Naive thymus-derived CD8-positive, alpha-beta T cell (primary cell): ENCODE measurements at places on chromosomes 5 and 9.

GRCh38 chr9:36742264-36742663, 169.6 kb downstream of the MELK start:
- DNase-seq: no peak

DNA sequence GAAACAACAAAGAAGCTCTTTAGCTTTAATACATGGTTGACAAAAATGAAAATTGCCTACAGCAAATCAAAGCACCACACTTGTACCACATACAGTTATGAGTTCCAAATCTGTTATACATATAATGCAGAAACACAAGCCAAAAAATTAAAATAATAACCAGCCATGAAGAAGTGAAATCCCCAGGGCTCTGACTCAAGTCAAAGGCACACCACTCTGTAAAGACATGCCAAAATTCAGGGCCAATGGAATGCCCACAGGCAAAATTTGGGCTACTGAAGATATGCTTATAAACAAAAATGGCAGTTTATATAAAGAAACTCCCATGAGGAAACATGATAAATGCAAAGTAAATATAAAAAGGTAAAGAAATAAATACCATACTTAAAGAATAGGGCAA, 29.0 kb downstream of the THBS4 start:
- no peak for DNase-seq

DNA sequence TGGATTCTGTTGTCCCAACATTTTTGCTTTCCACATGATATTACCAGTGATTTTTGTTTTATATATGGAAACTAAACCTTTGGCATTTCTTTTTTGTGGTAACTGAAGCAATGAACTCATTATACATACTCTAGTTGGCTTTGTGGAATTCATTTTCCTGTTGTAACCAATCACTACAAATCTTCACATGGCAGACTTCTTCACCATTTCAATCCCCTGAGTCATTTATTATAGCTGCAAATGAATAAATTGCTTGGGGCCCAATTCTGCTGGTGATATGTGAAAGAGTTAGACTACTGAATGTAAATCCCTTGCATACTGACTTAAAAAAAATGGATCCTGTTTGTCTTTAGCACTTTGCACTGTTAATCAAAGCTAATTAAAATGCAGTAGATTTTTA, 1709.6 kb upstream of the WWC1 start:
- DNase-seq: no peak

GRCh38 chr9:107749787-107750444, 260.3 kb upstream of the KLF4 start:
- DNase-seq: no peak

DNA sequence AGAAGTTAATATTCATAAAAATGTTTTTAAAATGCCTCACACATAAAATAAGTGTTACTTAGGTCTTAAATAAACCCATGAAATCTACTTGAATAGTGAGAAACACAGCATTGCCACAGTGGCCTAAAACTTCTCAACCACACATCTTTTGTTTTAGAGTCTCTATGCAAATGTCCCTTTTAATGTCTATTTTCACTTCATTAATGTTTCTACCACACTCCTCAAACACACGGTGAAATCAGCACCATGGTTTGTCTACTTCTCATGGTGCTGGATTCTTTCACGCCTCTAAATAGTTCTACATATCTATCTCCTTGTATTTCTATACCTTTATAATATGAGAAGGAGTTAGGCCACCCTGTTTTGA, 111.2 kb downstream of the EDIL3 start:
- DNase-seq: no peak

DNA sequence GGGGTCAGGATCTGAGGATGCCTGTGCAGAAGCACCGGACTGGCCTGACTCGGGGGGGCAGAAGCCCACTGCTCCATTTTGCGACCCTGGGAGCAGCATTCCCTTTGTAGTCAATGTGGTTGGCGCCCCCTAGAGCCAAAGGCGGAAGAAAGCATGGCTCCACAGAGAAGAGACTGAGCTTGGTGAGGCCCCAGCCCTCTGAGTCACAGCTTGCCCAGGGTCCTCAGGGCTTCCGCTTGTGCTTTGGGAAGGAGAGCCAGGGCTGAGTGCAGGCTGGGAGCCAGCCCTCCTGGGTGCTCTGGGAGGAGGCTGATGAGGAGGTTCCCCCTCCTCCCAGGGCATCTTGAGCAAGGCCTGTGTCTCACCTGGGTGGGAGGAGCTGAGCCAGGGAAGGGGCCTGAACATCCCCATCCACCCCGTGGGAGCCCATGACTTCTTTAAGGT, 5.5 kb upstream of the AQP3 start:
- DNase-seq: peak; percentile 31

GRCh38 chr9:437574-438001, 222.9 kb downstream of the DOCK8 start:
- DNase-seq: no peak

DNA sequence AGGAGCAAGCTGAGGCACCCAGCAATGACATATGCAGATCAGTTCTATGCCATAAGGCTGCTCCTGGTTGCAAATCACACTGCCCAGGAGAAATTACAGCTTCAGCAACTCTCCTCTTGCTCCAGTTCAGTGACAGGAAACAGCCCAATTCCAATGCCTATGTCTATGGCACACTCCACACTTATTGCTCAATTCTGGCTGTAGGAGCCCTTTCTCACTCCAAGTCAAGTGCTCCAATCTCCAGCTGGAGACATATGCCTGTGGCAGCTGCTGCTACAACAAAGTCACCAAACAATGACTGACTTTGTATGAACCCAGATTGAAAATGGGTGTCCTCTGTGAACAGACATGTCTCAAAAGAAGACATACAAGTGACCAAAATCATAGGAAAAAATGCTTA, 31.8 kb upstream of the PLCXD3 start:
- no peak for DNase-seq

GRCh38 chr9:72680593-72681282, 159.3 kb downstream of the TMC1 start:
- no peak for DNase-seq

DNA sequence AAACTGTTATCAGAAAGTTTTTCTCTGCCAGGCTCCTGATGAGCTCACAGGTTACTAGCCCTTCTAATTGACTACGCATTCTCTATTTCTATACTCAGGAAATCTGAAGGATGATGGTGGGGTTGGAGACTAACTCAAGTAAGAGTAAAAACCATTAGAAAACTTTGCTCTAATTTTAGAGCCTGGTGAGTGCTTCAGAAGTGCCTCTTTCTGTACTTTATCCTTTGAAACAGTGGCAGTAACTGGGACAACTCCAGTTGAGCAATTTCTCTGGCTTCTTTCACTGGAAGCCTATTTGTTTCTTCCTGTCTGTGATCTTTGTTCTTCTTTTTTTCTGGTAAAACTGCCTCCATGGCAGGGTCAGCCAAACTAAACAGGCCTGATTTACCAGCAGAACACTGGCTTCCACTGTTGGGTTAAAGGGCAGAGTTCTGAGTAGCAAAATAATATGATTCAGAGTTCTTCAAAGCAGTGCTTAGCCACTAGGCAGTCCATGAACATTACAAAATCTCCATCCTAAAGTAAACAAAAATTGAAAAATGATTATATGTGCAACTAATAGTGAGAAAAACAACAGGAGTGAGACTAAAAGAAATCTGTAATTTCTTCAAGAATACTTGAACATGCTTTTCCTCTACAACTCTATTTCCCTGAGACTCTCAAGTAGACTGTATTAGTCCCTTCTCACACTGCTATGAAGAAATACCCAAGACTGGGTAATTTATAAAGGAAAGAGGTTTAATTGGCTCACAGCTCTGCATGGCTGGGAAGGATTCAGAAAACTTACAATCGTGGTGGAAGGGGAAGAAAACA, 79.8 kb downstream of the MROH2B start:
- no peak for DNase-seq

GRCh38 chr9:122248448-122248865, 16.2 kb downstream of the RBM18 start:
- DNase-seq: no peak

- no peak for DNase-seq
Observed at GRCh38 chr5:82058710-82059109, 86.9 kb downstream of the ATG10 start.

DNA sequence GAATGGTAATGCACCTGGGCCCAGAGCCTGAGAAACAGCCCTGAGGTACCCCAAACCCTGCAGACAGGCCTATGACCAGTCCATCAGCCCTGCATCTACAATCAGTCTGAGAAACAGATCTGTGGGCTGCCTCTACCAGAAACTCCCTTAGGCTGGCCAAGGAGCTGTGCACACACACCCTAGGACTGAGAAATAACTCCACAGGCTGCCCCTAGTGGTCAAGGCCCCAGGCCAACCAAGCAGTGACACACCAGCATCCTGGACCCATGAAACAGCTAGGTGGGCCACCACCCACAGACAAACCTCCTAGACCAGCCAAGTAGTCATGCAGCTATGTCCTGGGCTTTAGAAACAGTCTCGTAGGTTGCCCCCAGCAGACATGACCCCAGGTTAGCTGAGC, 253.6 kb upstream of the VLDLR start:
- no peak for DNase-seq

DNA sequence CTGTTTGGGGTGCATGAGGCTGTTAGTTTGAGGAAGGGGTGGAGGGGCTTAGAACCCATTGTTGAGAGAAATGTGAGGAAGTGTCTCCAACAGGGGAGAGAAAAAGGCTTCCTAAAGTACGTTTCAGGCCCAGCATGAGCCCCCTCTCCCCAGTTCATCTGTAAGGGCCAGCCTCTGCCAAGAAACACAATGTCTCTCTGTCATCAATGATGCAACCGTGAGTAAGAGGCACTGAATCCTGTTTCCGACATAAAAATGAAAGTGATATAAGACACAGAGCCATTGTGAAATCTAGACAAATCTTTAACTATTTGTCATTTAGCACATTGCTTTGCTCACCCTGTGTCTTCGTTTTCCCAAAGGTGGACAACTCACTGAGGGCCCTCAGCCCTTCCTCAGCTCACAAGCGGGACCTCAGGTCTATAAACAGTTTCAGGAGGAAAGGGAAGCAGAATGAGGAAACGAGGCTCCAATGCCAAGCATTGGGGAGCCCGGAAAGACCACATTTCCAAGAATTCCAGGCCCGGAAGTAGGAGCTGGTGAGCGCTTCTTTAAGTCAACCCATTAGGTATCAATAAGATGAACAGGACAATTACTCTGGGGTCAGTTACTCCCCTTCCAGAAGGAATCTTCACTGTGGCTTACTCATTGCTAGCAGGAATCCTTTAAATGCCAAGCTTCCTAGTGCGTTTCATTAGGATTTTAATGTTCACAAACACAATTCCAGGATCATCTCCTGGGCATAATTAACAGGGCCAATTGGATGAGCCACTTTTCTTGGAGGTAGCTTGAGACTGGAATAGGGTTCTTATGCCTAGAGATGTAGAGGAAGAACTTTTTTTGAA, 59.0 kb upstream of the KLF4 start:
- DNase-seq: no peak

DNA sequence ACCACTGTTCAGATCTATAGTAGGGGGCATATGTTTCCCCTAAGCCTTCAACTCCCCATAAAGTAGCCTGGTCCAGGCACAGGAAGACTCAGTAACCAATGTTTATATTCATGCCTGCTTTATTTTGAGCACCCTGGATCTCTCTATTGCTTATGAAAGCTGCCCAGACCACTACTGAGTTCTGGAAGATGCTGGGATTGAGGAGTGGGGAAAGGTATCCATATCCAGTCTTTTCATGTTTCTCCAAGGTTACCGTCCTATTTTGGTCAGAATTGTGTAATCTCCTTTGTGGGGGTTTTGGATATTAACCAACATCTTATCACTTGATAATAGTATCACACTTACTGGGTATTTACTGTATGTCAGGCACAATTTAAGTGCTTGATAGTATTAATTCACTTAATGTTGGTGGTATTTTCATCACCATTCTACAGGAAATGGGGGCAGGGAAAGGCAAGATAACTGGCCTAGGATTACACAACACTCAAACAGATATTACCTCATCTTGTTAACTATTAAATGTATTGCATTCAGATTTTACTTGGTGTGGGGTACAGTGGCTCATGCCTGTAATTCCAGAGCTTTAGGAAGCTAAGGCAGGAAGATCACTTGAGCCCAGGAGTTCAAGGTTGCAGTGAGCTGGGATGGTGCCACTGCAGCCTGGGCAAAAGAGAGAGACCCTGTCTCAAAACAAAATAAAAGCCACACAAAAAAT, 36.3 kb downstream of the RUSC2 start:
- no peak for DNase-seq

DNA sequence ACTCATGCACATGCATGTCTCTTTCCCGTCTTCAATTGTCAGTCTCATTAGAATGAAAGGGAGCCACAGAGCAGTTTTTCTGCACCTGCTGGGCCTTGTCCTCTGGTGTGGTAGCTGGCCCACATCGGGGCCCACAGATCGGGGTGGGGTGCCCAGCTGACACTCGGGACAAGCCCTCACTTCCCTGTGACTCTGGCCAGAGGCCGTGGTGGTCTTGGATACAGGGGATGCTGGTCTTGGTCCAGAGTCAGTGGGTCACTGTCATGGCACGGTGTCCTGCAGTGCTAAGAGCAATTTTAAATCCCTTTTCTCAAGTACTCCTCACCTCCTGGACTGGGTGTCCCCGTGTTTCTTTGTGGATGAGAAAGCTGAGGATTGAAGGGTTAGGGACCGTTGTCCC, 193.2 kb downstream of the CACNA1B start:
- no peak for DNase-seq

- no peak for DNase-seq
Observed at GRCh38 chr5:73264631-73265030, 91.6 kb downstream of the TMEM174 start.

- DNase-seq: peak; percentile 3
Observed at GRCh38 chr9:22079873-22080341, 70.8 kb upstream of the CDKN2B start.

DNA sequence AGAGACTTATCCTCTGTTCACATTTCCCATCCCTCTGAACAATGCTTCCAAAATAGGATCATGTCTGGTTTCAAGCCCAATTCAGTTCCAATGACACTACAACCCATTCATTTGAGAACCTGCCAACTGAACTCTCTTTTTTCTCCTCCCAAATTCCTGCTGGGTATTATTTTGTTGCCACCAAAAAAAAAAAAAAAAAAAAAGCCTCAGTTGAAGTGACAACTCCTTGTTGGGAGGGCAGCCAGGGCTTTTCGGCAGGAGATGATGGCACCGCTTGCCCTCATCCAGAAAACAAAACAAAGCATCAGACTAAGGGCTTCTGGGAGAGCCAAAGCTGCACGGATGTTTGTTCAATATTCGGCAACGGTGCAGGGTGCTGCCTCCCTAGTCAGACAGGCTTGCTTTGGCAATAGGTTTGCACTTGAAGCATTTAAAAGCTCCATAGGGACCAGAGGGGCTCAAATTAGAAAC, 30.6 kb upstream of the TRIM32 start:
- DNase-seq: no peak

GRCh38 chr9:8980496-8981013, 1181.0 kb upstream of the DMAC1 start:
- no peak for DNase-seq

GRCh38 chr5:141835928-141836670, 42.1 kb downstream of the PCDH1 start:
- no peak for DNase-seq

- DNase-seq: no peak
Observed at GRCh38 chr5:146059460-146060220, 45.7 kb downstream of the PLAC8L1 start.
